ENCODE measurements at places on chromosomes 12 and 14. TPM values are rescaled to one million over a fixed set of nuclear protein-coding genes. Genes with fewer than 3 reads are reported as not detected.

PRICKLE1 gene
- 31.9 TPM for total RNA-seq

SERPINA10 gene
- total RNA-seq, result not detected

- H3K4me1 ChIP-seq, result no peaks in the 10 kb centered on the region
- no peak overlapping the region for H3K27ac ChIP-seq
- H3K27me3 ChIP-seq, result peaks cover 14% of the 10 kb centered on the region
- H3K36me3 ChIP-seq, result no peaks in the 10 kb centered on the region
These were observed 23.5 kb upstream of the IGF1 start for GRCh38 chr12:102503831-102504230.

GRCh38 chr14:55298500-55298822 is 27.2 kb downstream of the FBXO34 start:
- H3K4me3 ChIP-seq, result no peak overlapping the region
- peaks cover 19% of the 10 kb centered on the region for H3K4me1 ChIP-seq
- no peaks in the 10 kb centered on the region for H3K27me3 ChIP-seq
- DNase-seq, result no peak
- H3K36me3 ChIP-seq, result peaks cover 11% of the 10 kb centered on the region
- no peak overlapping the region for H3K27ac ChIP-seq

DNA sequence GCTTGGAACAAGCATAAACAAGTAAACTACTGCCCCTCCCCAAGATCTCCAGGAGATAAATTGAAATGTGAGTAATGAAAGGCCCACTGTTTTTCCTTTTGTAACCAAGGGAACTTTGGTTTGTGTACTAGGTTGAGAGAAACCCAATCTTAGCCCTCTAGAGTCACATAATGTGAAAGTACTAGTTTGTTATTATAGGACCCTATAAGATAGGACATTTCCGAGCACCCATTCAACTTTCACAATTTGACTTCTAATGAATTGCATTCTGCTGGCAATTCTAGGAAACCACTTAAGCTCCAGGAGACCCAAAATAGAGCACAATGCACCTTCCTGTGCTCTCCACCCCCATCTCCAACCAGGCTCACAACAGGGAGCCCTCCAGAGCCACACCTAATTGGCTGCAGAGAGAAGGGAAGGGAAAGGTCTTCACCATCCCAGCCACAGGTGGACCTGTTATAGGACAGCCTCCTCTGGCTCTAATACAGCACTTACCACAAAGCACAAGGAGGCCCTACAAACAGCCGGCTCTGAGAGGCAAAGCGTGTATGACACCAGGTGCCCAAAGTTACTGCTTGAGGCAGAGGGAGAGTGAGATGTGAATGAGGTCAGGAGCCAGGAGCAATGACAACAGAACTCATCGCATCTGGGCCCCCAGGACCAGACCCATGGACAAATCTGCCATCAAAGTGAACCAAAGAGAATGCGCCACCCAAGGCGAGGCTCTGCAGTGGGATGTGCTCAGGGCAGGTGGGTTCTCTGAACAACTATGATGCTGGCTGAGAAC is 163.3 kb upstream of the NTF3 start:
- H3K27me3 ChIP-seq, result no peaks in the 10 kb centered on the region
- H3K36me3 ChIP-seq, result no peaks in the 10 kb centered on the region
- H3K27ac ChIP-seq, result no peak overlapping the region
- H3K4me3 ChIP-seq, result no peak overlapping the region
- DNase-seq, result no peak

GRCh38 chr14:98937712-98938505 is 334.1 kb downstream of the BCL11B start:
- H3K4me3 ChIP-seq, result no peak overlapping the region
- H3K4me1 ChIP-seq, result no peaks in the 10 kb centered on the region
- H3K27me3 ChIP-seq, result peaks cover 42% of the 10 kb centered on the region
- H3K36me3 ChIP-seq, result no peaks in the 10 kb centered on the region
- DNase-seq, result no peak

- no peaks in the 10 kb centered on the region for H3K27me3 ChIP-seq
- no peak overlapping the region for H3K4me3 ChIP-seq
- H3K36me3 ChIP-seq, result peaks cover 22% of the 10 kb centered on the region
These were observed 4.3 kb downstream of the NAP1L1 start for GRCh38 chr12:76080017-76080728.

- DNase-seq, result no peak
- H3K4me1 ChIP-seq, result no peaks in the 10 kb centered on the region
- H3K4me3 ChIP-seq, result no peak overlapping the region
These were observed 47.4 kb upstream of the COL2A1 start for GRCh38 chr12:48051681-48052080.

DNA sequence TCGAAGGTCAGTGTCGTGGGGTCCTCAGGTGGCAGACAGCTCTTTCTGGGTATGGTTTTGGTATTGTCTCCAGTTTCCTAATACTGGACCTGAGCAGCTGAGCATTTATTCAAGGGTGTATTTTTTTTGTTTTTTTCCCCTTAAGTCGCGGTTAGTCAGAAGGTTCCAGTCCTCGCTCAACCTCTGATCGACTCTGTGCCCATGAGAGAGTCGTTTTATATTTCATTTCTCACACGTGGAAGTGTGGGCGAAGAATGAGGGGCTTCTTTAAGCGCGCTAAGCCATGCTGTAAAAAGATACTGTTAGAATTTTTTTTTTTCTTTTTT is 499 bp downstream of the MIPOL1 start:
- peak overlapping the region; percentile 98 for H3K27ac ChIP-seq
- peaks cover 18% of the 10 kb centered on the region for H3K4me1 ChIP-seq
- H3K4me3 ChIP-seq, result peak overlapping the region; percentile 96
- H3K36me3 ChIP-seq, result no peaks in the 10 kb centered on the region

- no peaks in the 10 kb centered on the region for H3K36me3 ChIP-seq
- no peaks in the 10 kb centered on the region for H3K4me1 ChIP-seq
- no peak overlapping the region for H3K27ac ChIP-seq
- DNase-seq, result no peak
- no peaks in the 10 kb centered on the region for H3K27me3 ChIP-seq
These were observed 89.4 kb downstream of the UNC79 start for GRCh38 chr14:93520053-93520607.

DNA sequence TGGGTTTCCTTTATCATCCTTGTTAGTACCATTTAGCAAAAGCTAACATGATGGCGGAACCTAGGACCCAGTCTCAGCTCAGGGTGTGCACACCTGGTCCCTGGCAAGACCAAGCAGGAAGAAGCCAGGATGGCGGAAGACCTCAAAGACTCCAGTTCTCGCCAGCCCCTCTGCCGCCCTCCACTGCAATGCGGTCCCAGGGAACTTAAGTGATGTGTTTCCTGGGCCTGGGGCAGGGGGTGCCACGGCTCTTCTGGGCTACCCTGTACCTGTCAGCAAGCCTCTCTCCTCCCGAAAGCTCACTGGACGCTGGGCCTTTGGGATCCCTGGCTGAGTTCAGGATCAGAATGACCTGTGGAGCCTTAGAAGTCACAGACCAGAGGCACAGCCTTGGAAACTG is 71.3 kb downstream of the FBXL14 start:
- peaks cover 49% of the 10 kb centered on the region for H3K4me1 ChIP-seq
- no peaks in the 10 kb centered on the region for H3K36me3 ChIP-seq
- no peaks in the 10 kb centered on the region for H3K27me3 ChIP-seq

GRCh38 chr12:21526721-21527345 is 737 bp downstream of the SPX start:
- peaks cover 27% of the 10 kb centered on the region for H3K4me1 ChIP-seq
- no peaks in the 10 kb centered on the region for H3K27me3 ChIP-seq
- no peak for DNase-seq
- H3K4me3 ChIP-seq, result peak overlapping the region; percentile 74

DNA sequence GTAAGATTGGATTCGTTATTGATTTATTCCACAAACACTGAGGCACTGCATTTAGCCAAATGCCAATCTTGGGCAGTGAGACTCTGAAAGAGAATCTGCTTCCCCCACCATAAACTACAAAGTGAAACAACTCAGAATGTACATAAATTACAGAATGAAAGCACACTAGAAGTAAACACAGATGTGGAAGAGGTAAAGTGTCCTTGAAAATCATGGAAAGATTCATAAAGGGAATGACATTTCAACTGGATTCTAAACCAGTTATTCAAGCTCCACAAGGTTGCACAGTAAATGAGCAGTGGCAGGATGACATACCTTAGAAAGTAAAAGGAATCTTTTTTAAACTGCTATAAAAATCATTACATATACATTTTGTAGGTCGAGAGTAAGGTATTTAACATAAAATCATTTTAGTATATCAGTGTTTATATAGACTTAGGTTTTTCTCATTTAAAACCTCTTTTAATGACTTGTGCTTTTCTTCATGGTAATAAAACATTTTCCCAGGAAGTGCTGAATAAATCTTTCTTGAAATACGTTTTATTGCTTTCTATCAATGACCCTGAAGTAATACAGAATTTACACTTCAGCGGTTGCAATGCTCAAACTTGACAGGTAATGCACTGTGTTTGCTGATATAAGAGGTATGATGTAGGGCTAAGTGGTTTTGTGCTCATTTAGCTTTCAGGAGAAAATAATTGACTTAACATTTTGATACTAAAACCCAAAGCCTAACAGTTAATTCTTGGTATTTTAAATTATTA is 270.6 kb downstream of the NAV3 start:
- no peaks in the 10 kb centered on the region for H3K36me3 ChIP-seq
- H3K27me3 ChIP-seq, result no peaks in the 10 kb centered on the region
- H3K4me1 ChIP-seq, result peaks cover 3% of the 10 kb centered on the region
- no peak overlapping the region for H3K27ac ChIP-seq

DNA sequence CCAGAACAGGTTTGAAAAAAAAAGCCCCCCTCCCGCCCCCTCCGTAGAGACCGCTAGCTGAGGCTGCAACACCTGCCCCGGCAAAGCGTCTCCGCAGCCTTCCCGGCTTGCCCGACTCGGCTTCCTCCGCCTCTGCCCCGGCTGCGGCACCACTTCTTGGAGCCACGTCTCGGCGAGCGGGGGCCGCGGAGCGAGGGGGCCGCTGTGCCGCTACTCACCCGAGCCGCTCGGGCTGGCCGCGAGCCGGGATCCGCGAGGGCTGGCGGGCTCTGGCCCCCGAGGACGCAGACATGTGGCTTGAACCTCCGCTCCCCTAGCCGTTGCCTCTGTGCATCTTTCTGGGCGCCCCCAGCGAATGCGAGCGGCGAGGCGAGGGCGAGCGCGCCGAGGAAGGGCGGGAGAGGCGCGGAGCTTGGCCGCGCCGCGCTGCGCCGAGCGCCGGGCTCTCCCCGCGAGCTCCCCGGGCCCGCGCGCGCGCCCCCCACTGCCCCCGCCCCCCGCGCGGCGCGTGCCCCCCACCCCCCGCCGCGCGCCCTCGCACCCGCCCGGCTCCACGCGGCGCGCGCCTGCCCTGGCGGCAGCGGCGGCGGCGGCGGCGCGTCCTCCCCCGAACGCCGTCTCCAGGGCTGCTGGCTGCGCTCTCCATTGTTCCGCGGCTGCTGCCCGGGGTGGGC is 249.5 kb downstream of the APAF1 start:
- H3K27ac ChIP-seq, result no peak overlapping the region
- no peak for DNase-seq
- peaks cover 10% of the 10 kb centered on the region for H3K4me1 ChIP-seq
- H3K4me3 ChIP-seq, result peak overlapping the region; percentile 32
- H3K27me3 ChIP-seq, result peaks cover 84% of the 10 kb centered on the region

DNA sequence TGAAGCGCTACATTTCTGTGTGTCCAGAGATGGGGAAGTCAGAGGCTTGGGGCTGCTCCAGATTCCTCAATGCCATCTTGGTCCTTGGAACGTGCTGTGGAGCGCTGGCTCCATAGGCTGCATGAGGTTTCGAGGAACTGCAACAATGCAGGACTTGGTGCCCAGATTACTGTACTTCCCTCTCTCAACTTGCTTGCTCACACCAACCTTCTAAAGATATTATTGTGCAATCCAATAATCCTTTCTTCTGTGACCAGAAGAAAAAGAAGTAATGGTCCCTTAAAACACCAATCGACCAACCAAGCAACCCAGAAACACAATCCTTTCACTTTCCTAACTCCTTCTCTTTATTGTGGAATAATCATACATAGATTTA is 3.7 kb downstream of the PRICKLE1 start:
- H3K27me3 ChIP-seq, result peaks cover 30% of the 10 kb centered on the region
- DNase-seq, result no peak
- H3K27ac ChIP-seq, result no peak overlapping the region
- peak overlapping the region; percentile 39 for H3K4me3 ChIP-seq
- peaks cover 17% of the 10 kb centered on the region for H3K36me3 ChIP-seq
